Urinary bladder (tissue), 4 donors: ENCODE measurements at places on chromosomes 11 and 22. TPM values are rescaled to one million over a fixed set of nuclear protein-coding genes. Genes with fewer than 3 reads are reported as not detected.

The SLC17A6 gene
- total RNA-seq = 0.11 TPM

The IFITM5 gene
- not detected for total RNA-seq

The OR10A2 gene
- total RNA-seq = not detected

The MS4A3 gene
- total RNA-seq = 0.69 TPM

The PAX6 gene
- not detected for total RNA-seq

The APOC3 gene
- not detected for total RNA-seq

The ATG2A gene
- total RNA-seq = 7.6 TPM

The VPS26B gene
- total RNA-seq = 33.6 TPM

The LRRN4CL gene
- total RNA-seq = 10.9 TPM

The PIH1D2 gene
- total RNA-seq = 4.5 TPM

The TMEM258 gene
- 86.6 TPM for total RNA-seq

The GAS2 gene
- 18.8 TPM for total RNA-seq

The ME3 gene
- 52.2 TPM for total RNA-seq

The PRG3 gene
- not detected for total RNA-seq

The PDGFD gene
- total RNA-seq = 26.0 TPM

The TCN2 gene
- 7.9 TPM for total RNA-seq

The KRTAP5-8 gene
- not detected for total RNA-seq

The PHETA2 gene
- 26.0 TPM for total RNA-seq

The PTPRCAP gene
- total RNA-seq = 1.2 TPM

The GRAP2 gene
- total RNA-seq = 3.2 TPM

The GGT5 gene
- 3.4 TPM for total RNA-seq

The SLC15A3 gene
- 12.7 TPM for total RNA-seq

The OR52E8 gene
- not detected for total RNA-seq

The IMMP1L gene
- 37.3 TPM for total RNA-seq

The HOATZ gene
- total RNA-seq = not detected

The CHADL gene
- 1.8 TPM for total RNA-seq

The GALR3 gene
- total RNA-seq = not detected

The OR8D4 gene
- 0.21 TPM for total RNA-seq

The CCDC116 gene
- 0.53 TPM for total RNA-seq

The LMO2 gene
- 24.1 TPM for total RNA-seq

The DNHD1 gene
- total RNA-seq = 13.4 TPM

The OR51I1 gene
- total RNA-seq = 0.63 TPM

The APOL6 gene
- 23.6 TPM for total RNA-seq

The OR4D5 gene
- not detected for total RNA-seq

The LRRC75B gene
- 9.6 TPM for total RNA-seq

The KDELR3 gene
- total RNA-seq = 75.7 TPM

The APOA5 gene
- total RNA-seq = not detected

The ANO5 gene
- total RNA-seq = 15.4 TPM

The FIBP gene
- total RNA-seq = 60.7 TPM

The NAT10 gene
- 15.9 TPM for total RNA-seq

The BTBD18 gene
- total RNA-seq = not detected

The SLC22A12 gene
- not detected for total RNA-seq

The OSBPL5 gene
- total RNA-seq = 22.4 TPM

The RNASEH2C gene
- total RNA-seq = 11.9 TPM
